ENCODE measurements at places on chromosomes 5 and 9.

- no peak for DNase-seq
These were observed 283.8 kb downstream of the NTRK2 start for GRCh38 chr9:84953252-84953773.

DNA sequence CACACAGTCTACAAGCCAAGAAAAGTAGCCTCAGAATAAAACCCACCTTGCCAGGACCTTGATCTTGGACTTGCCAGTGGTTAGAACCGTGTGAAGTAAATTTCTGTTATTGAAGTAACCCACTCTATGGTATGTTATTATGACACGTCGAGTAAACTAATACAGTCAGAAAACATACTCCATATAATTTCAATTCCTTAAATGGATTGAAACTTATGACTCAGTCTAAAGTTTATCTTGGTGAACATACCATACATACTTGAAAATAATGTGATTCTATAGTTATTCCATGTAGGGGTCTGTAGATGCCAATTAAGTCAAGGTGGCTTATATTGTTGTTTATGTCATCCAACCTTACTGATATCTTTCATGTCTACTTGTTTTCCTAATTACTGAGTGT, 950.7 kb downstream of the TLE4 start:
- no peak for DNase-seq

GRCh38 chr5:67028941-67029340, 167.7 kb downstream of the CD180 start:
- DNase-seq, result no peak

- no peak for DNase-seq
These were observed 11.8 kb downstream of the COL5A1 start for GRCh38 chr9:134653259-134654009.

- DNase-seq, result no peak
These were observed 121.1 kb upstream of the IL12B start for GRCh38 chr5:159451197-159452052.

DNA sequence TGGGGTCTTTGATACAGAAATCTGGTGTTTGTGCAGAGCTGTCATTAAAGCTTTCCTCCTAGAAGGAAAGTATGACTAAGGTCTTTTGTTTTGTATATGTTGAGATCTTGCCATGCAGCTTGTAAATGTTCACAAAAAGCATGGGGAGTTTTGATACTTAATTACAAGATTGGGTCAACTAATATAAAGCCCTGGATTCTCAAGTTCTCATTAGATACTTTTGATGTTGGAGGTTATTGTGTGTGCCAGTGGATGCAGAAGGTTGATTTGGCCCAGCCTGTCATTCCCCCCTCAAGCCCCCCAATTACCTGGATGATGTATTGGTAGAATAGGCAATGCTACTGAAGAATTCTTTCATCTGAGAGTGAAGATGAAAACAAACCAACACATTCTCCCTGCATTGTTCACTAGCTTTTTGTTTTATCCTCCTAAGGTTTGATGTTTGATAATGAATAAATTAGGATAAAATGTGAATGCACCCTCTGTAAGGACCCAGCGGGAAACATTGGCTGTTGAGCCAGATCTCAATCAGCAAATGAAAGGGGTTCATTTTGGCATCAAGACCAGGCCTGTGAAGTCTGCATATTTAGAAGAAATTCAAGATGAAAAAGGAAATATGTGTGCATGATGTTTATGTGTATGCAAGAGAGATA, 61.9 kb upstream of the ADAMTS19 start:
- no peak for DNase-seq

GRCh38 chr5:61344187-61344944, 12.3 kb downstream of the ZSWIM6 start:
- DNase-seq, result no peak

DNA sequence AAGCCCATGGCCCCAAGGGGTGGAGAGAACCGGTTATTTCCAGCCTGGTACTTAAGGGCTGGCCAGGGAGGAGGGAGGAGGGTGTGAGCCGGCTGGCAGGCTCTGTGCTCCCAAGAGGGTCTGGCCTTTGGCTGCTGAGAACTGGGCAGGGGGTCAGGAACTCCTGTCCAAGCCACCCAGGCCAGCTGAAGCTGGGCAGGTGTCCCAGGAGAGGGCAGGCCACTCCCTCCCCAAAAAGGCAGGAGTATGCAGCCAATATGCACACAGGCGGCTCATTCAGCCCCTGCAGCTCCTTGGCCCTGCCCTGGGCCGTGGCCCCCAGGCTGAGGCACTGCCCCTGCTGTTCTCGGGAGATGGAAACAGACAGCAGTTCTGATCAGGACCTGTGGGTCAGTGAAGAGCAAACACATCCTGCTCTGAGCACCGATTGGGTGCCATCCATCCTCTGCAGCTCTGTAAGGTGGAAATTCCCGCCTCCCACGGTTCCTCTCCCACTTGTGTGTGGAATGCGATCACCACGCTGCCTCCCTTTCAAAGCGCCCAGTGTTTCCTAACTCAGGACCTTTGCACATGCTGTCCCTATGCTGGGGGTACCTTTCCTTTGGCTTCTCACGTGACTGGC, 17.1 kb upstream of the KIF12 start:
- no peak for DNase-seq

GRCh38 chr5:180593446-180594206, 2.3 kb upstream of the SCGB3A1 start:
- no peak for DNase-seq

DNA sequence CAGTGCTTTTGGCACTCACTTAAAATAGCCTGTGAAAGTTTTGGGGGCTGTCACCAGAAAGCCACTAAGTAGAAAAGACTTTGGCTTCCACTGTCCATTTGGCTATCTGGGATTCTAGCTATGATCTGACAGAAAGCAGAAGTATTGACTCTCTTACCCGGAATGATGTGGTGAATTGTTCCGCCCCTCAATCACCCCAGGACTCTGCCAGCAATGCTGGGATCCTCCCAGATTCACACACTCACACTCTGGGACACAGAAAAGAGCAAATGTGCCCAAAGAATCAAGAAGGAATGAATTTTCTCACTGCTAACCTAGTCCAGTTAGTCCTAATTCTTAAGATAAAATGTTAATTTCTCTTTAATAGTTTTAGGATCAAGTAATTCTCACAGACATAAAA, 576.9 kb downstream of the BNC2 start:
- DNase-seq, result no peak

DNA sequence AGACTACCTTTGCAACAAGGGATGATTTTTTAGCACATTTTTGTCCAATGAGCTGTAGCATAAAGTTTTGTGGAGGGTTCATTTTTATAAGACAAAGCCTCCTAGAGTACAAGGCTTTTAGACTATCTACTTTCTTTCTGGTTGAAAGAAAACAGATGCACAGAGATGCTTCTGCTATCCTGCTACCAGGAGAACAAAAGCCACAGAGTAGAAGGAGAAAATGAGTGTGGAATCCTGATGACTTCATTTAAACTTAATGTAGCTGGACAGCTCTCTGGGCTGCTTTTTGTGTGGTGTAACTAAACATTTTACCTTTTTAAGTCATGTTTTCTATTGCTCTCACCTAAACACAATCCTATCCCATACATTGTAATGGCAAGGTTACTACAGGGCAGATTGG, 1009.4 kb downstream of the TLE1 start:
- DNase-seq, result no peak

DNA sequence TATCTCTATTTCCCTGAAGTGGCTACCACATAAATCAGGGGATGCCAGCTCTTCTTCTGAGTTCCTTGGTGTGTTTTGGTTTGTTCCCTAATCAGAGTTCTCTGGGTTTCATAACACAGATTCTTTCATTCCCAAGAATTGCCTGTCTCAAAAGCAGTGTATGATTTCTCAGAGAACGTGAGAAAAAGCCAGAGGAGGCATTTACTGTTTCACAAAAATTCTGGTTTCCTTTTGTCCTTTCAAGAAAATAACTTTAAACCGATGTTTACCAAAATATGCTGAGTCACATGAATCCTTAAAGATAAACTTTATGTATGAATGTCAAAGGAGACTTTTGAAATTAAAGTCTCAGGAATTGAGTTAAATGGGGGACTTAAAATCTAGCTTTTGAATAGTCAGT, 314.3 kb downstream of the EBF1 start:
- DNase-seq, result no peak

GRCh38 chr5:160289721-160290120, 22.6 kb downstream of the CCNJL start:
- peak; percentile 25 for DNase-seq

DNA sequence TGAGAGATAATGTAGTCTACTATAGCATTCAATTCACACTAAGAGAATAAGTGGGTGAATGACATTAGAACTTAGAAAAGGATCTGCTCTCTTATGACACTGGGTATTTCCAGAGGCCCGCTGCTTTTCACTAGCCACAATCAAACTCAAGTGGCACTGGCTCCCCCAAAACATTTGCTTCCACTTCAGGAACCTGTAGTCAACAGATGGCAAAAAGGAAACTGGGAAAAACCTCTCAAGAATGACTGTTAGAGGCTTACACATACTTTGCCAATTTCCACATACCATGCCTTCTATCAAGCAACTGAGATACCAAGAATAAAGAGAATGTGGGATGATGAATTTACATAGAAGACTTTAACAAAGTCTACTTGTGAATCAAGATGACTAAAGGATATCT, 11.2 kb downstream of the POC5 start:
- no peak for DNase-seq

DNA sequence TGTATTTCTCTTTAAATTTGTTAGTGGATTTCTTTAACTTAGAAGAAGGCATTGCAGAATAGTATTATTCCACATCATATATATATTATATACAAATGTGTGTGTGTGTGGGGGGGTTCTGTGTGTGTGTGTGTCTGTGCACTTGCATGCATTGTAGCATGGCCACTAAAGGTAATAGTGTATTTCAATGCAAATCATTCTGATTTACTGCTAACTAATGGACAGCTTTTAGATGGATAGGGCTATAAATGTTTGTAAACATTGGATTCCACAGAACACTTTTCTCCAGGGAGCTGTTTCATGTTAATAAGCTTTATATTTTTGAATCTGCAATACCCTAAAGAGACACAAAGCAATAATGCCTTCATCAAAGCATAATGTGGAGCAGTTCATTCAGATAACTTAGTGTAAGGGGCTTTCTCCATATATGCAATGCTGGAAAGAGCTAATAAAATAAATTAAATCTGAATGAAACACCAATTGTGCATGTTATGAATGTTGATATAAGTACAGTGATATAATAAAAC, 496.7 kb upstream of the CDH9 start:
- no peak for DNase-seq

Measured in NK-92 treated with Interleukin-12 subunit alpha and Interleukin-12 subunit beta, amount 100 ng/mL, for 24 hours (cell line).